ENCODE measurements at places on chromosomes 12 and 14. TPM values are rescaled to one million over a fixed set of nuclear protein-coding genes. Genes with fewer than 3 reads are reported as not detected.

TMEM117 gene
- 16.4 TPM for polyA plus RNA-seq

DNAJC22 gene
- polyA plus RNA-seq, result 20.6 TPM

OTX2 gene
- not detected for polyA plus RNA-seq

KRT4 gene
- polyA plus RNA-seq, result 0.56 TPM

USP44 gene
- polyA plus RNA-seq, result 2.0 TPM

CLEC6A gene
- 0.06 TPM for polyA plus RNA-seq

SLCO1C1 gene
- 0.95 TPM for polyA plus RNA-seq

SYNDIG1L gene
- 0.27 TPM for polyA plus RNA-seq

KRT75 gene
- not detected for polyA plus RNA-seq

CIDEB gene
- polyA plus RNA-seq, result 22.4 TPM

DNA sequence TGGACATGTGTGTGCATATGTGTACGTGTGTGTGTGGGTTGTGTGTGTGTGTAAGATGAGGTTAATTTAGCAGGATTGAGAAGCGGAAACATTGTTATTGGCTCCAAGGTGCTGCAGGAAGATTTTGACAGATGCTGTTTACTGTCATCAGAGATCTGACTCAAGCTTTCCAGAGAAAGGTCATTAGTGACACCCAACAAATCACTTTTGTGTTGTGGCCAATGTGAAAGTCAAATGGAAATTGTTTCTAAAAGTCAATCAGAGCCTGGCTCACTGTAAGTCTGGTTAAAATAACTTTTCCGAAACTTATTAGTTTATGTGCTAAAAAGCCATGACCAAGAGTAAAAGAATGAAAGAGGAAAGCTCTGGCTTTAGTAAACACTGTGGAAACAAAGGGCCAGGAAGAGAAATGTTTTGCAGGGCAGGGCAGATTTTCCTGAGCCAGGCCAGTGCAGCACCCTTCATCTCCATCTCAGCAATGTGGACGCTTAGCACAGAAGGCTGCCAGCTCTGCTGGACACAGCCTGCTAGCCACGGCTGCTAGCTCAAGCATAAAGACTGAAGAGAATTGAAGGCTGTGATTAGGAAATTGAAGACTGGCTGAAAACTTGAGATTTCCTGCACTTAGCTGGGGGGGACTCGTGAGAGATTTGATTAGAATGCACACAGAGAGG, 235.8 kb downstream of the NEDD1 start:
- DNase-seq, result no peak

DNA sequence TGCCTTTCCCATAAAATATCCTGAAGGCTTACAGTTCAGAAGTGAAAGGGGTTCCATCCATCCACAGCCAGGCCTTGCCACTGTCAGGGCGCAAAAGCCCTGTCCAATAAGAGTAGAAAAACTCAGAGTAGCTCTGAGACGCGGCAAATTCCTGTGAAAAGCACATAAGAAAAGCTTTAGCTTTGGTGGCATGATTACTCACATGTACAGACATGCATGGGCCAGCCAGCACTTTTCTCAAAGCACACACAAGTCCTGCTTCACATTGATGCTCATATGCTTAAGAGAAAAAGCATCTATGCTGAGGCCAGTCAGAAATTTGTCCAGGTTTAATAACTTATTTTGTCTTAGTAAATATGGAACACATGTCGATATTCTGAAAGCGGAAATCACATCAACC, 25.5 kb downstream of the CLEC1A start:
- no peak for DNase-seq

DNA sequence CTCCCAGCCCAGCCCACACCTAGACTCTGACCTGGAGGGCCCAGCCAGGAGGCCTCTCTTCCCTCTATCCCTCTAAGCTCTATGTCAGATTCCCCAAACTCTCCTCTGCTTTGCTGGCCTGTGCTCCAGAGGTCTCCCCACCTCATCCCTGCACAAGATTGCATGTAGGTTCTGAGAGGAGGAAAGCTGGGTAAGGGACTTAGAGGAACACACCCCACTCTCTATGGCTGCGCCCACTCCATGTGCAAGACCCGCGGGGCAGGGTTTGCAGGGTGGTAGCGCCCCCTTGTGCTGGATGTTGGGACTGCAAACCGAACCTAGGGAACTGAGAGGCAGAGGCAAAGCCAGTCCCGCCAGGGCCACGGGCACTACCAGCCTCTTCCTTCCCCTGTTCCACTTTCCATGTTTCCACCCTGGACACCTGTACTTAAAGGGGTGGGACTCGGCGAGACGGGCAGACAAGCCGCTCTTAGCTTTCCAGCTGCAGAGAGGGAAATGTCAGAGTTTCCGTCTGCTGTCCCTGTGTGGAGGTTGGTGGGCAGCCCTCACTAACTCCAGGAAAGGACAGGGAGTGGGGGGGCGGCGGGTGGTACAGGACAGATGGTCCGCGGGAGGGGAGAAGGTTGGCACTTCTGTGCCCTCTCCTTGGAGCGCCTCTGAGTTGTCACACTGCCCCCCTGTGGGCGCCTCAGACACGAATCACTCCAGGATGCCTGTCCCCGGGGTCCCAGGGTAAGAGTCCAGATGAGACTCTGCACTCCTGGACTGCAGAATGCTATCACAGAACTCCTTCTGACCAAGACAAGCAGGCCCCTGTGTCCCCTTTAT, 16.8 kb downstream of the MMP14 start:
- peak; percentile 88 for DNase-seq

DNA sequence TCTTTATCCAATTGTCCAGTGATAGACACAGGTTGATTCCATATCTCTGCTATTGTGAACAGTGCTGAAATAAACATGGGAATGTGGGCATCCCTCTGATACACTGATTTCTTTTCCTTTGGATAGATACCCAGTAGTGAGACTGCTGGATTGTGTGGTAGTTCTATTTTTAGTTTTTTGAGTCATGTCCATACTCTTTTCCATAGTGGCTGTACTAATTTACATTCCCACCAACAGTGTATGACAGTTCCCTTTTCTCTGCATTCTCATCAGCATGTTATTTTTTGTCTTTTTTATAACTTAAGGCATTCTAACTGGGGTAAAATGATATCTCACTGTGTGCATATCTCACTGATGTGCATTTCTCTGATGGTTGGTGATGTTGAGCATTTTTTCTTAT, 24.8 kb upstream of the VASH1 start:
- no peak for DNase-seq

GRCh38 chr12:89080793-89081465, 271.4 kb downstream of the DUSP6 start:
- DNase-seq, result no peak

GRCh38 chr12:114698566-114699163, 14.7 kb upstream of the TBX3 start:
- no peak for DNase-seq

GRCh38 chr14:85401384-85401783, 128.6 kb upstream of the FLRT2 start:
- no peak for DNase-seq

DNA sequence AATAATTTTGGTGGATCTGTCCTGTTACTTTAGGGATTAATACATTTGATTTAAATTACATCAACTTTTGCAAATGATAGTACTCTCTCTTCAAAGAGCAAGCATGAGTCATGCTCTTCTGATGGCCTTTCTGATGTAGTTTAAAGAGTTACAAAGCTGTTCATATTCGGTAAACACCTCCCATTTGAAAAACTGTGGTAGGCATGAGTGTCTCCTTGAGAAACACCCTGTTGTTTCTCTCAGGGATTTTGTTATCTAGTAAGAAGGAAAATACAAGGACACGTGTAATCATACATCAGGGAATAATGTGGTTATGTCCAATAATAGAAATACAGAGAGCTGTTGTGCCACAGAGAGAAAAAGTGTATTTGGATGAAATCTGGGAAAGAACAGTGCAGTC, 53.3 kb upstream of the E2F7 start:
- no peak for DNase-seq

DNA sequence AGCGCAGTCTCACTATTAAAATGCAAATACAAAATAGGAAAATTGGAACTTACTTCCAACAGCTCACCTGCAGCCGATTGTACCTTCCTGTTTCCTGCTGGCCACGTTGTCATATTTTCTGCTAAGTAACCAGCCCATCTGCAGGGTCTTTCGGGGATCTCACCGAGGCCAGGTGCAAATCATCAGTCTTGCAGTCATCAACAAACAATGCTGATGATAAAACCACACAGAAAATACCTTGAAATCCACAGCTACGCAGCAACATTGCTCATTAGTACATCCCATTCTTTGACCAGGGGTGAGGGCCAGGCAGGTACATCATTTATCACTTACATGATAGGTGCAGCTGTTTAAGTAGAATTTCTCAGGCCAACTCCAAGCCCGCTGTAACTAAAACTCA, 406.9 kb downstream of the TMEM121 start:
- DNase-seq, result no peak

GRCh38 chr14:54447231-54447692, 6.1 kb upstream of the CNIH1 start:
- no peak for DNase-seq

- no peak for DNase-seq
Observed at GRCh38 chr12:5305425-5305824, 126.5 kb upstream of the NTF3 start.

- no peak for DNase-seq
Observed at GRCh38 chr12:118680356-118680963, 300.9 kb upstream of the SRRM4 start.

DNA sequence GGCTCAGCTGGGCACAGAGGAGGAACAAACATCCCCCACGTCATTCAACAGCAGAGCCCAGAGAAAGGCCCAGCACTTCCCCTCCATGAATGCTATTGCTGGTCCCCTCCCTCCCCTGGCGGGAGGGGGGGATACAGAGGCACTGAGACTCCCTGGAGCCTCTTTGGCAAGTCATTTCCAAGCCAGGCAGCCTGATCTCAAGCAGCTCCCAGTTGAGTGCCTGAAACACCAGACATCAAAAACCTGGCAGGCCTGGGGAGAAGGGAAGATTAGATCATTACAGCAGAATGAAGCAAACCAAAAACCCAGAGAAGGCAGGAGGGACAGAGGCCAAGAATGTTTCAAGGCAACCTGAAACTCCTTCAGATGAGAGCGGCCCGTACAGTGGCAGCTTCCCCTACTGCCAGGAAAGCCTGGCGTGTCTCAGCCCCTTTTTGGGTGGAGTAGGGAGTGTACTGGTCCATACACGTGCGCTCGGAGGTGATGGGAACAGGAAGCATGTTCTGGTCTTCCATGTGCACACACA, 92.1 kb downstream of the LRRC74A start:
- no peak for DNase-seq

GRCh38 chr12:34218193-34219045, 196.1 kb downstream of the ALG10 start:
- DNase-seq, result no peak

DNA sequence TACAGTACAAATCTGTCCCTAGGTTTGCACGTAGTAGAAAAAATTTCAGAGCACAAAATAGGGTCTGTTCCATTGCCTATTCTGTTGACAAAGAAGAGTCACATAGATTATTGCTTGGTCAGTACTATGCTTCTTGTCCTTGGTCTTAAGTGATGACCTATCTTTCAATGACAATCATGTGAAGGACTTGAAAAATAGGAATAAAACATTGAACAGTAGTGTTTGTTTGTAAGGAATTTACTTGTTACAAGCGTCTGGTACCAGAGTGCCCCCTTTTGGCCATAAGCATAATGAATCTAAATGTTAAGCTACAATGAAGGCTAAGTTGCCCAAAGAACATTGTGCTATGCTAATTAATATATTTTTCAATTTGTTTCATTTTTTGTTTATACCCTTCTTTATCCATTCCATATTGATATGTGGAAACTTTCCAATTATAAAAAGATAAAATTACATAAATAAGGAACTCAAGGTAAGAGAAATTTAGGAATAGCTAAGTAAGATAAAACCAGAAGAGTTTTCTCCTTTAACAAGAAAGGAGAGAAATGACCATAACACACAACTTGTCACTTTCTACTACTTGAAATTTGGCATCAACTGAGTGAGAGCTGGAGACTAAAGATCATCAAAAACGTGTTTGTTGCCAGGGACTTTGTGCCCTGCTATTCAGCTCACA, 204.7 kb downstream of the EPS8 start:
- DNase-seq, result no peak
